ENCODE measurements at places on chromosomes 5 and 9.

- no peak for DNase-seq
These were observed 179.7 kb upstream of the ADAMTSL1 start for GRCh38 chr9:18294229-18294628.

DNA sequence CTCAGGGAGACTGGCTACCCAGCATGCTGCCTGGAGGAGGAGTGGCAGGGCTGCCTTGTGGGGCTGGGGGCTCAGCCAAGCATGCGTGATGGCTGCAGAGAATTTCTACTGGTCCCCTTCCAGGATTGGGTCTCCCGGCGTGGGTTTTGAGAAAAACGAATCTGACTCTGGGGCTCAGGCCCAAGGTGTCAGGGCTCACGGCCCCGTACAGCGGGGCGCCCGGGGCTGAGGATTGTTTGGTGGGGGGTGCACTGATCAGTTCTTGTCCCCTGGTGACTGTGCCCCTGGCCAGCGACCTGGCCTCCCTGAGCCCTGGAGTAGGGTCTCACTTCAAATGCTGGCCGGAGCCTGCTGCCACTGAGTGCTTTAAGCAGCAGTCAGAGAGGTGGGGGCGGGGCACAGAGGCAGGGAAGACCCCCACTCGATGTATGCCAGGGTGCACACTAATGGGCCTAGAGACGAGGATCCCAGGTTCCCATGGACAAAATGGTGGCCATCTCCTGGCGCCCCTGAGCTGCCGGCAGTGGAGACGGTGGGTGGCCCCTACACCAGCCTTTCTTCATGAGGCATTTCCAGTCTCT lies 45.5 kb upstream of the RNU6ATAC start:
- DNase-seq = no peak

GRCh38 chr9:135566552-135566951 lies 5.0 kb downstream of the PAEP start:
- no peak for DNase-seq

DNA sequence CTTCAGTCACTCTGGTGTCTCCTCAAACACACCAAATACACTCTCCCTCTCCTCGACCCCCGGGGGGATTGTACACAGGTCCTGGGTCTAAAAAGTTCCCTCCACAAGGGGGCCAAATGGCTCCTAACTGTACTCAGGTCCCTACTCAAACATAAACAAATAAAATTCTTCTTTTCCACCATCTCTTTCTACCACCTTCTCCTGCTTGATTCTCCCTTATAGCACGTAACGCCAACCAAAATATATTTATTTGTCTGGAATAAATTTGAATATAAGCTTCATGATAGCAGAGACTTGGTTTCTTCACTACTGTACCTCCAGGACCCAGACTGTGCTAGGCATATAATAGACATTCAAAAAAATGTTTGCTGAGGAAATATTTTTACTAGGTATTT lies 21.4 kb downstream of the ZNF608 start:
- DNase-seq = no peak

GRCh38 chr5:131109540-131110255 lies 55.4 kb downstream of the HINT1 start:
- DNase-seq = peak; percentile 45

- no peak for DNase-seq
These were observed 12.3 kb downstream of the CDH9 start for GRCh38 chr5:27026063-27026462.

- no peak for DNase-seq
These were observed 178.5 kb downstream of the C9orf152 start for GRCh38 chr9:110029429-110029955.

- no peak for DNase-seq
These were observed 6.3 kb upstream of the ANKRD34B start for GRCh38 chr5:80576383-80576782.

DNA sequence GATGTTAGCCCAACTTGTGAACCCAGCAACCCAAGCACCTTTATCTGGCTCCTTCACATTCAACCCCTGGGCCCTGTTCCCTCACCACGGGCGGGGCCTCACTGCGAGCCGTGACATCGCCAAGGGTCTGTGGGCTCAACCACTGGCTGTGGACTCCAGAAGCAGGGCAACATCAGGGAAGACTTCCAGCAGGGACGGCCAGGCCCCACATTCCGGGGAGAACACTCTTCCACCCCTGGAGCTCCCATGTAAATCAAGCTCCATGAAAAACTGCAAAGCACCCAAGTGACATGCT lies 175.3 kb downstream of the ERCC6L2 start:
- DNase-seq = no peak

GRCh38 chr5:109907731-109908130 lies 218.0 kb downstream of the MAN2A1 start:
- no peak for DNase-seq

GRCh38 chr5:159377653-159378052 lies 47.4 kb upstream of the IL12B start:
- no peak for DNase-seq

DNA sequence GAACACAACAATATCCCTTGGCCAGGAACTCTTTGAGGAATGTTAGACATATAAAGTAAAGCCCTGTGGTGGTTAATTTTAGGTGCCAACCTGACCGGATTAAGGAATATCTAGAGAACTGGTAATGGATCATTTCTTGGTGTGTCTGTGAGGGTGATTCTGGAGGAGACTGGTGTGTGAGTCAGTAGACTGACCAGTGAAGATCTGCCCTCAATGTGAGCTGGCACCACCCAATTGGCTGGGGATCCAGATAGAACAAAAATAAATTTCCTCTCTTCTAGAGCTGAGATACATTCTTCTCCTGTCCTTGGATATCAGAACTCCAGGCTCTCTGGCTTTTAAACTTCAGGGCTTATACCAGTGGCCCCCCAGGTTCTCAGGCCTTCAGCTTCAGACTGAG lies 56.2 kb upstream of the TNPO1 start:
- DNase-seq = no peak

DNA sequence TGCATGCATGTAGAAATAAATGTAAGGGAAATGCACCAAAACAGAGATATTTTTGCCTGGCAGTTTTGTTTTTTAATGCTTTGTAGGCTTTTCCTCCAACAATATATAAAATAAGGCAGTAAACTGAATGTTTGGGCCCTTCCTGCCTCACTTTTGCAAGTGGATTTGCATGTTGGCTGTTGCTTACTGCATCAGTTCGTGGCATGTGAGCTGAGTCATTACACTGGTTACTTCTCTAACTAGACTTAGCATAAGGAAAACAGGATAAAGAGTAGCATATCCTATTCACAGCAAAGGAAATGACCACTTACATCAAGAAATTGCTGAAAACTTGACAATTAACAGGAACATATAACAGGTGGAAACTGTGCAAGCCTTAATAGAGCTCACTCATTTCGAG lies 113.4 kb downstream of the TLE1 start:
- DNase-seq = no peak

DNA sequence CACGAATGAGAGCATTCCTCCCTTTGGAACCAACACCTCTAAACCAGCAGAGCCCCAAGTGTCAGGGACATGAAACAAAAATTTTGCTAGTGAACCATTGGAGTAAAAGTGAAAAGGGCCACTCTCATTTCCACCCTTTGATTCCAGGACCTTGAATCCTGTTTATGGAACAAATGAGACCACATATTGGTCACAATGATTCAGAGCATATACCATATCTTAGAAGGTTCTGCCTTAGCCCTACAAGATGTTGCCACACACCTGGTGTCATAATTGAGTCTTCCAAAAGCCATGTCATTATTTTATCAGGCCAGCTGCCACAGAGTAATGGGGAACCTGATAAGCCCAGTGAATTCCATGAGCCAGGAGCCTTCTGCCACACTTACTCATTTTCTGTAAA lies 66.3 kb upstream of the ZBTB43 start:
- DNase-seq = no peak

GRCh38 chr5:120692325-120692724 lies 228.2 kb downstream of the PRR16 start:
- no peak for DNase-seq

GRCh38 chr9:126123927-126124326 lies 202.7 kb upstream of the MVB12B start:
- no peak for DNase-seq

DNA sequence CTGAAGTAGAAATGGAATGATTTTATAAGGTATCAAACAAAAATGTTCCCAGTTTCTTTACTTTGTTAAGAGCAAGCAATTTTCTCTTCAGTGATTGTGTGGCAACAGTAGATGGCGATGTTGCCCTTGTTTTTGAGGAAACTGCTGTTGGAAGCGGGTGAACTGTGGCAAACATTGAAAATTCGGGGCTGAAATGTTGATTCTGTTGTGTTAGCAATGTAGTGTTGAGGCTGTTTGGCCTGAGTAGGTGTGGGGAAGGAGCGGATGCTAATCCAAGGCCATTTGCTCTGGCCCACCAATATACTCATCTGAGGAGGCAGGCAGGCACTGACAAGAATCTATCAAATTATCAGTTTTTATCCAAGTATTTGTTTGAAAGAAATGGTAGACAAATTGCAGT lies 129.8 kb downstream of the SLC12A2 start:
- peak; percentile 9 for DNase-seq

DNA sequence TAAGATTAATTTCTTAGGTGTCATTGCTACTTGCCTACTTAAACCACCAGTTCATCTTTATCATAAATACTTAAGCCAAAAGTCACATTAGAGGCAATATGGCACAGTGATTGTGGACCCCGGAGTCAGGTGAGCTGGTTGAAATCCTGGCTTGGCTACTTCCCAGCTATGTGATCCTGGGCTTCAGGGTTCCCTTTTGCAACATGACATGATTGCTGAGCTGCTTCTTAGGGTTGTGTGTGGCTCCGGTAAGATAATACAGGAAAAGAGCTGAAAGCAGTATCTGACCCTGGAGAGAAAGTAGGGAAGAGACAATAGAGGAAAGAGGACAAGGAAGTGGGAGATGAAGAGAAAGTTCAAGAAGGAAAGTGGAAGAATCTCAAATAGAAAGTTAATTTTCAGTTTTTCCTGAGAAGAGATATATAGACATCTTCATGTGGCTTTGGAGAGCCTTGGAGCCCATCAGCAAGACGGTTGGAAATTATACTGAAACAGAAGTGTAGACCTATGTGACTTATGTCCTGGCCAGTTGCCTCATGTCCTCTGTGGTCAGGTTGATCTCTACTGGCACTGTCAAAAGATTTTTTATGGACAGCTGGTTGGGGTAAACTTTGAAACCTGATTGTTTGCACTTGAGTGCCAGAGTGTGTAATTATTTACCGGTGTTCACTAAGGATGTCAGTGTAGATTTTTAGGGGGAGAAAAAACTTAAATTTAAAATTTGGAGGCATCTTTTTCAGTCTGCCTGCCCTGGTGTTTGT lies 93.2 kb downstream of the GHR start:
- no peak for DNase-seq

- no peak for DNase-seq
These were observed 1.7 kb downstream of the SH3PXD2B start for GRCh38 chr5:172452398-172453205.

All from NCI-H446 (cell line).